ENCODE measurements at places on chromosomes 16 and 17.

DNA sequence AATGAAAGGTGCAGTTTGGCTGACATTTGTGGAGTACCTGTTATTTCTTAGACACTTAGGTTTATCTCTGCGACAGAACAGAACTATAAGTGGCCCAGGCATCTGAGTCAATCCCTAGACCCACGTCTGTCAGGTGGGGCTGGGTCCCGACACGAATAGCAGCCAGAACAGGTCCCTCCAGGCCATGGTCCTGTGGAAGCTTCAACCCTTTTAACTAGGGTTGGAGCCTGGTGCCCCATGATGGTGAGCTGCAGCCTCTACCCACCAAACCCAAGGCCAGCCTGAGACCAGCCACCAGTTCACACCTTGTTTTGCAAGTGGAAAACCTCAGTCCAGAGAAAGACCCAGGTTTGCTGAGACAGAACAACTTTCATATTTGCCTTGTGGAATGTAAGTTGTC lies 74.6 kb upstream of the TMEM97 start:
- no peak for DNase-seq

- DNase-seq = no peak
Measured at GRCh38 chr16:65744401-65744800, 622.1 kb upstream of the CDH5 start.

DNA sequence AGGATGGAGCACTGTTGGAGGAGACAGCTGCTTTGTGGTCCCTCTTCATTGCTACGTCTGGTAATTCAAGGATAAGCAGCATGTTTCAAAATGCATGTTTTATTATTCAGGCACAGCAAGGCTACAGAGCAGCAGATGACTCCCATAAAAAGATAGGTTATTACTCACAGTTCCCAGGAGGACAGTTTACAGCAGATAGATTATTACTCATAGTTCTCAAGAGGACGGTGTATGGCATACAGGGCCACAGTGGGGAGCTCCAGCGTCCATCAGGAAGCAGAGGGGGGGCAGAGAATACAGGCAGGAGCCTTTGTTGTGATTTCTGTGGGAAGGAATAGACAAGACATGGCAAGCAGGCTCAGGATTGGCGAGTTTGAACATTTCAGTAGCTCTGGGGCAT lies 72.9 kb downstream of the DNAH9 start:
- DNase-seq = no peak

- DNase-seq = no peak
Measured at GRCh38 chr16:17366299-17366961, 104.3 kb downstream of the XYLT1 start.

GRCh38 chr16:24272379-24272778 lies 16.2 kb downstream of the CACNG3 start:
- no peak for DNase-seq

GRCh38 chr17:67208232-67208631 lies 36.8 kb downstream of the HELZ start:
- DNase-seq = no peak

DNA sequence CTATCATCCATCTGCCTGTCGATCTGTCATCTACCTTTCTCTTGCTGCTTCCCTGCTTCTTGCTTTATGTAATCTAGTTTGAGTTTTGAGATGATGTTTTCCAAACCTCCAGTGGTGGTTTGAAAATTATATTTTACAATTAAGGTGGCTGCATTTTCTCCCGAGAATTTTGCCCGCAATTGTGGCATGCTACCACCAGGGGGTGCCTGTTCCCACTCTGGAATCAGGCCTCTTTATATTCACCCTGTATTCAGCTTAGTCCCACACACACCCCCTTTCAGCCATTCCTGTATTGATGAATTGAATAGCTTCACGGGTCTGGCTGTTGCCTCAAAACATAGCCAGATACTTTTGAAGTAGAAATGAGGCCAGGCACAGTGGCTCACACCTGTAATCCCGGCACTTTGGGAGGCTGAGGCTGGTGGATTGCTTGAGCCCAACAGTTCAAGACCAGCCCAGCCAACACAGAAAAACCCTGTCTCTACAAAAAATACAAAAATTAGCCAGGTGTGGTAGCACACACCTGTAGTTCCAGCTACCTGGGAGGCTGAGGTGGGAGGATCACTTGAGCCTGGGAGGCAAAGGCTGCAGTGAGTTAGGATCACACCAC lies 3.2 kb downstream of the PRSS22 start:
- peak; percentile 39 for DNase-seq

DNA sequence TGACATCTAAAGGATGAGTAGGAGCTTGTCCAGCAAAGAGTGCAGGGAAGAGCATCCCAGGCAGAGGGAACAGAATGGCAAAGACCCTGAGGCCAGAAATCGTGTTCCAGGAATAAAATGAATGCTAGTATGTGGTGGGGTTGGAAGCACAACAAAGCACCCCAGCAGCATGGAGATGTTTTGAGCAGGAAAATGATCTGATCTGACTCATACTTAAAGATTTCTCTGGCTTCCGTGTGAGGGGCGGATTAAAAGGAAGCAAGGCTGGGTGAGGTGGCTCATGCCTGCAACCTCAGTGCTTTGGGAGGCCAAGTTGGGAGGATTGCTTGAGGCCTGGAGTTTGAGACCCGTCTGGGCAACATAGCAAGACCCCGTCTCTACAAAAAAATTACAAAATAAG lies 2.3 kb downstream of the SLC5A11 start:
- DNase-seq = no peak

DNA sequence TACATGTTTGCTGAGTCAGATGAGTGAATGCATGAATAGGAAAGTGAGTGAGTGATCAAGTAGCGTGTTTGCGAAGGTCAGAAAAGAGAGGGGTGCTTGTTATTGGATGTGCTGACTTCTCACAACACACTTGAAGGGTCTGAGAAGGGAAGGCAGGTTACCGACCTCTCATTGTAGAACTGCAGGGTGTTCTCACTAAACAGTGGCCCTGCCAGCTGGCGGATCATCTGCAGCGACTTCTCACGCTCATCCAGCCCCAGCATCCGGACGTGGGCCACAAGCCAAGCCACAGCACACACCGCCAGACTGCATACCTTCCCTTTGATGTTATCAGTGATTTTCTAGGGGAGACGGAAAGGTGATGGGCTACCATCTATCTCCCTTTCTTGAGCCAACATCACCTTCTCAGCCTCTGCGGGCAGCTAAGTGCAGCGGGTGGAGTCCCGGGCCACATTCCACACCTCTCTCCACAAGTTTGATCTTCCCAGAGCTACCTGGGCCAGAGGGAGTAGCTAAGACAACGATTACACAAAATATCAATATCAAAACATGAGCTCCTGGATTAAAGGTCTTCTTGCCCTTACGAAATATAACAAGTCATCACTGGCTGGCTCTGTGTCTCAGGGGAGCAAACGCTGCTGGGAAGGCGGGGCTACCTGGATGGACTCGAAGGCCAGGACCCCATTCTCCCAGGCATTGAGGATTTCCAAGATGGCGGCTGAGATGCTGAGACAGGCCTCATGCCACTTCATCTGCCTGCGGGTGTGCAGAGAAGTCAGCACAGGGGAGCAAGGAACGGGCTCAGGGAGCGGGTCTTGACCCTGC lies 11.0 kb downstream of the CSF3 start:
- DNase-seq = peak; percentile 28

DNA sequence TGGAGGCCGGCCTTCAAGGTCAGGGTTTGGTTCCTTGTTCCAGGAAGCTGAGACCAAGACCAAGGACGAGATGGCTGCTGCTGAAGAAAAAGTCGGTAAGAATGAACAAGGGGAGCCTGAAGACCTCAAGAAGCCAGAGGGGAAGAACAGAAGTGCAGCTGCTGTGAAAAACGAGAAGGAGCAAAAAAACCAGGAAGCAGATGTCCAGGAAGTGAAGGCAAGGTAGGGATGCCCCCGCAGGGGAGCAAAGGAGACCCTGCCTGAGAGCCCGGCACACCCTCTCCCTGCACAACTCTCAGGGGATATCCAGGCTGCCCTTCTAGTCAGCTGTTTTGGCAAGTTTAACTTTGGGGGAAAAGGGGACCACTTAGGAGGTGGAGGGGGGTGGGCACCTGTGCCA lies 29.0 kb downstream of the RNF213 start:
- DNase-seq = no peak

GRCh38 chr17:83189044-83190003 lies 109.9 kb downstream of the METRNL start:
- DNase-seq = no peak

DNA sequence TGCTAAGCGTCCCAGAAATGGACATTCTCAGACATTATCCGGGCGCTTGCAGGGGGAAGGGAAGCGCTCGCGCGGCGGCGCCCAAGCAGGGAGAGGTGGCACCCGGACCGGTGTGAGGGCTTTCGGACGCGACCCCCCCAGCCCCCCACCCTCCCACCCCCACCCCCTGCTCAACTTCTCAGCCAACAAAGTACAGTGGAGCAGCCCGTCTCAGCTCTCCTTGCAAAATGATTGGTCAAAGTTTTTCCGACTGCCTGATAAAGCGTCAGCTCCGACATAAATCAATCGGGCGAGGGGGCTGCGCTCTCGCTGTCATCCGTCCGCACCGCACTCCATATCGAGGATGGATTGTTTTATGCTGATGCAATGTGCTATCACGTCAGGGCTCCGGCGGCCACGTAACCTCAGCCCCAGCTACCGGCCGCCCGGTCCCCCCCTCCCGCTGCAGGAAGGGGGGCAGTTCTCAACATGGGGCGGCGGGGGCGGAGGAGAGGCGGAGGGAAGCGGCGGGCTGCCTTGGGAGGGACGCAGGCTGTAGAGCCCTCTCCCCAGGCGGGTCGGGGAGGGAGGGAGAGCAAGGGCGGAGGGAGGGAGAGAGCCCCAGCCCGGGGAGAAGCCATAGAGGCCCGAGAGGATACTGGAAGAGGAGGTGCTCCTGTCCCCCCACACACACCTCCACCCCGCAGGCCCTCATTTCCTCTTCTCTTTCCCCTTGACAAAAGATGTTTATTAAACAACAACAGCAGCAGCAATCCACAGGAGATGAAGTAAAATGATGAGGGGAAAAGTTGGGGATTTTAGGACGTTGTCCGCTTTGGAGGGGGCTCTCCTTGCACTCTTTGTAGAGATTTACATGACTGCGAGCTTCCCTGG lies at the start of gene HOXB9:
Gene HOXB9, minus strand, starts transcription at position 114 of the 873 bp plus-strand sequence. Its CDS starts 89 bp downstream, at position 25.
- peak; percentile 49 for DNase-seq

- DNase-seq = peak; percentile 8
Measured at GRCh38 chr17:66975614-66976378, 11.3 kb downstream of the CACNG4 start.

- no peak for DNase-seq
Measured at GRCh38 chr17:71548540-71549190, 572.2 kb upstream of the SOX9 start.

- no peak for DNase-seq
Measured at GRCh38 chr17:40517286-40517662, 15.9 kb upstream of the TNS4 start.

- DNase-seq = no peak
Measured at GRCh38 chr17:70618641-70619040, 449.3 kb downstream of the KCNJ2 start.

DNA sequence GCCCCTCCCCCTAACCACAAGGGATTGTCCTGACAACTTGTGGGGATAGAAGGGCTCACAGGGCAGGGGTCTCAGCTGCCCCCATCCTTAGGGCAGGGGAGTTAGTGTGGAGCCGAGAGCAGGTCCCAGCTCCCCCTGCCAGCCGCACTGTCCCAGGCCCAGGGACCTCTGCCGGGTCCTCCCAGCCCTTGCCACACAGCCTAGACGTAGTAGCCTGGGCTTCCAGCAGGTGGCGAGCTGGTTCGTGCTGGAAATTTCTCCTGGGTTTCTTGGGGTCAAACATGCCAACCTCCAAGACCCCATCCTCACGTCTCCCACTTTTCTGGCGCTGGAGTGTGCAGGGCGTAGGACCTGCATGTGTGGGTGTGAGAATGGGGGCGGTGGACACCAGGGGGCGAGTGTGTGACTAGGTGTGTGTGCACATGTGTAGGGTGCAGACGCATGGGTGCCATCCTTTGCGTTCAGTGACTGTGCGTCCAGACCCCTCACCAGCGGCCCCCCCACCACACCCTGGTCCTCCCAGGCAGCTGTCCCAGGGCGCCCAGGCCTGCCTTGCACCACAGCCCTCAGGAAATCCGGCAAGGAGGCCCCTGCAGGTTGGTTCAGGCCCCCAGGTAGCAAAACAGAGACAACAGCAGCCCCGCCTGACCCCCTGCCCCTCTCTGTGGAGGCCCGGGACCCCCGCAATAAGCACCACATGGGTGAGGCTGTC lies 29.5 kb downstream of the SBK1 start:
- peak; percentile 62 for DNase-seq

GRCh38 chr16:72552654-72553053 lies 380.7 kb upstream of the PMFBP1 start:
- no peak for DNase-seq

- DNase-seq = no peak
Measured at GRCh38 chr17:27459433-27459832, 3.2 kb downstream of the KSR1 start.

DNA sequence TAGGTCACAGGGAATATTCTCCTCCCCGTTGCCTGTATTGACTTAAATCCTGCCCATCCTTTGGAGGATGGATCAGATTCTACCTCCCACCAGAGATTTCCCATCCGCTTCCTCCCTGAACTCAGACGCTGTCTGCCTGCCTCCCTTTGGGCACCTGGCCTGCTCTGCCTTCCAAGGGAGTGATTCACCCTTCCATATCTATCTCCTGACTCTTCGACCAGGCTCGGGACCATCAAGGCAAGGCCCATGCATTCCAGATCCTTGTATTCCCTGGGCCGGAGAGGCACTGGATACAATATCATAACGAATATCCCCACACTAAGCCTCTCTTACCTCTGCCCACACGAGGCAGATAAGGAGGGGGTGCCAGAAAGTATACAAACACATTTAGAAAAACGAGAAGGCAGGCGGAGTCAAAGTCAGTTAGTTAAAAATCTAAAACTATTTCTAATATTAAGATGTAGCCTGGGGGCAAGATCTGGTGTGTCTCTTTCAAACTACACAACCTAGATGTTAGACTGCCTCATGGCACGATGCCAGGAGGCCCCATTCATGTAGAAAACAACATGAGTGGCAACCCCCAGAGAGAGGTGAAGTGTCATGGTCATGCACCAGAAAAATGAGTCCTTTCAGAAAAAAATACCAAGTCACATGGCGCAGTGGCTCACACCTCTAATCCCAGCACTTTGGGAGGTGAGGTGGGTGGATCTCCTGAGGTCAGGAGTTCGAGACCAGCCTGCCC lies 9.2 kb downstream of the PMP22 start:
- DNase-seq = no peak

GRCh38 chr17:69597898-69598692 lies 183.6 kb downstream of the MAP2K6 start:
- no peak for DNase-seq

- no peak for DNase-seq
Measured at GRCh38 chr16:66422366-66422765, 4.7 kb upstream of the BEAN1 start.

DNA sequence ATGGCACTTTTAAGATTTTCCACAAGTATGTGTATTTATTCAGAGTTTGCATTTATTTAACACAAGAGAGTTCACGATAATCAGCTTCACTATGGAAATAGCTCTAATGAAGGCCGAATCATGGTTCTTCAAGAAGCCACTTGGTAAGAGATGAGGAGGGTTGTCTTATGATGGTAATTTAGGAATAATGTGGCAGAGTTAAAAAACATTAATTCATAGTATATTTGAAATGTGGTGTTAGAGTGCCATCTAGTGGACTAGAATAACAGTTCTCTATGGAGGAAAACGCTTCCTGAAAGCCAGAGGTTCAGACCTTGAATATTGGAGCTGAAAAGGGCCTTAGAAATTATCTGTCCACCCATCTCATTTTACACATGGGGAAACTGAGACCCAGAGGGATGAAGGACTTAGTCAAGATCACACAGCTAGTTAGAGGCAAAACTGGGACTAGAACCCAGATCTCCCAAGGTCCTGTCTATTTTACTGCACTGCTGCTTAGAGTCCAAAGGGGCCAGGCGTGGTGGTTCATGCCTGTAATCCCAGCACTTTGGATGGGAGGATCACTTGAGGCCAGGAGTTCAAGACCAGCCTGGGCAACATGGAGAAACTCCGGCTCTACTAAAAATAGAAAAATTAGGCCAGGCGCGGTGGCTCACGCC lies 33.8 kb upstream of the KPNB1 start:
- DNase-seq = no peak
